ENCODE measurements at places on chromosomes 7 and 10. TPM values are rescaled to one million over a fixed set of nuclear protein-coding genes. Genes with fewer than 3 reads are reported as not detected.

DNA sequence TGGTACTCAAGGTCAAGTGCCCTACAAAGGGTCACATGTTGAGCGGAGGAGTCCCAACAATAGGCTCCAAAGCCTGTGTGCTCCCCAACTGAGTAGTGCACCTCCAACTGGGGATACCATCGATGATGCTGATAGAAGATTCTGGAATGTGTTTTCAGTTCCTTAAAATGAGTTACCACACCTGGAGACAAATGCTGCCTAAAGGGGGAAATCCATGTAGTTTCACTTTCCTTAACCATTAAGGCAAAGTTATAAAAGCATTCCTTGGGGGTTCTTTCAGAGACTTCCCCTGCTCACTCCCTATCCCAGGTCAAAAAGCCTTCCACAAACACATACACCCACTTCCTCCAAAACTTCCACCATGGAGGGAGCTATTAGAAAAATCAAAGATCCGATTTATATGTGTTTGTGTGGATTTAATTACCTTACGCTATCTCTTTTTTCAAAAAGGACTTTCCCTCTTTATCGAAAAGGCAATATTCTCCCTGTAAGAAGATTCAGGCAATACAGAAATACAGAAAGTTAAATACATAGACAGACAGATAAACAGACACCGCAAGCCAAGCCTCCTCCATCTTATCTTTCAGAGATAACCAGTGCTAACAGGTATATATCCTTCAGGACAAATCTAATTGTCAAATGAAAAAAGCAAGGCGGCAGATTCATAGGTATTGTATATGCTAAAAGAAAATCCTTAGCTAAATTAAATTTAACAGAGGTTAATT is 135.9 kb upstream of the ASAH2 start:
- no peak overlapping the region for H3K4me3 ChIP-seq
- H3K27me3 ChIP-seq, result no peaks in the 10 kb centered on the region
- no peak for DNase-seq

HOXA4 gene
- not detected for total RNA-seq

DNA sequence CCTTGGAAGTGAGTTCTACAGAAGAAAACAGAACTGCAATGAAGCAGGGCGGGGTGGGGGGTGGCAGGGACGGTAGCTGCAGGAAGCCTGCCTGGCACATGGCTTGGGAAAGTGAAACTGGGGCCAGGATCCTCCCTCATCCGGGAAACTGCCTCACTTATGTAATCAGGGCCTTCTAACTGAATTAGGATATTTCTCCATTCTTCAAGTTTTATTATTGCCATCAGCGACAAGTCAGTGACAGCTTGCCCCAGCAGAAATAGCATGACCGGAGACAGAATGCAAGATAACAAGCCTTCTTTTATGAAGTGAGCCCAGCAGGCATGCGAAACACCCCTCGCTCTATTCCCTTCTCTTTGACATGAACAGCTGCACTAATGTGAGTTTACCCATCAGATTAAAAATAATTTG is 77.5 kb upstream of the CACUL1 start:
- DNase-seq, result no peak
- no peaks in the 10 kb centered on the region for H3K36me3 ChIP-seq
- H3K27me3 ChIP-seq, result no peaks in the 10 kb centered on the region
- no peaks in the 10 kb centered on the region for H3K4me1 ChIP-seq
- no peak overlapping the region for H3K27ac ChIP-seq

GRCh38 chr7:128400566-128400965 is 9.2 kb downstream of the IMPDH1 start:
- no peak for DNase-seq
- H3K4me3 ChIP-seq, result no peak overlapping the region
- H3K36me3 ChIP-seq, result peaks cover 58% of the 10 kb centered on the region
- H3K4me1 ChIP-seq, result peaks cover 7% of the 10 kb centered on the region
- no peak overlapping the region for H3K27ac ChIP-seq

NUTM2A gene
- total RNA-seq, result 1.1 TPM

NRF1 gene
- 28.7 TPM for total RNA-seq

GRCh38 chr10:33653584-33654367 is 319.3 kb upstream of the NRP1 start:
- no peak overlapping the region for H3K27ac ChIP-seq
- no peak overlapping the region for H3K4me3 ChIP-seq
- H3K27me3 ChIP-seq, result no peaks in the 10 kb centered on the region
- H3K4me1 ChIP-seq, result no peaks in the 10 kb centered on the region

DNA sequence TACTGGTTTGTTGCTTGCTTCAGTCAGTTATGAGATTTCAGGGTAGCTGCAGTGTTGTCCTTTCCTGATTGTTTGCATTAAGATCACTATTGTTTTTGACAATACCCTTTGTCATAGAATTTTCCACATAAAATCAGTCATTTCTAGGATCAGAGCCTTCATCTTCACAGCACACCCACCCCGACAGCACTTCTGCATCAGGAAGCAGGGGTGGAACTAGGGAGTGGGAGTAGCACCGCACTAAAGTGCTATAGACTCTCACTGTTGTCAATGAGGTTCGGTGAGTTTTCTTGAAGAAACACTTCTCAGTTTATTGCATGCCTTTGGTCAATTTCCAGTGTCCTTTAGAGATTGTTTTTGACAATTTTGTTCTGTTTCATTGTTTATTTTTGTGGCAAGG is 632.5 kb downstream of the AUTS2 start:
- no peaks in the 10 kb centered on the region for H3K4me1 ChIP-seq
- DNase-seq, result no peak
- H3K36me3 ChIP-seq, result no peaks in the 10 kb centered on the region
- no peak overlapping the region for H3K4me3 ChIP-seq
- H3K27ac ChIP-seq, result no peak overlapping the region
